ENCODE measurements at places on chromosomes 2 and 18. TPM values are rescaled to one million over a fixed set of nuclear protein-coding genes. Genes with fewer than 3 reads are reported as not detected.
A peak's percentile ranks its signal among the peaks of the same experiment; 100 is the strongest.

DNA sequence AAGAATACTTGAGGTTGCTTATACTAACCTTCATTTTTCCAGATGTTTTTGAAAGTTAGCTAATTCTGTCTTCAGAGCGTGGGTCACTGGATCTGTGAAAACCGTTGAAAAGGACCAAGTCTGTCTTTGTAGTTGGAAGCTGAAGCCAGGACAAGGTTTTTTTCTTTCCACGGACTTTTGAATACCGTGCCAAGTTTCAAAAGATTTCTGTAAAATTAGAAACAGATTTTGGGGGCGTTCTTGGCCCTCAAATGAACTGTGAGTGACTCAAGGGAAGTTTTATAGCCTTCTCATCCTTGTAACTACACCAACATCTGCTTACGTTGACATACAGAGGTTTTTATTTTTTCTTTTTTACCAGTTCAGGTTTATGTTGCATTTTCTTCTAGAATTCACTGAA, at the start of gene FAP:
Gene FAP (minus strand): TSS at position 152 of the 400 bp plus-strand sequence. CDS start 118 bp downstream, at position 34.
- no peak for DNase-seq

DNA sequence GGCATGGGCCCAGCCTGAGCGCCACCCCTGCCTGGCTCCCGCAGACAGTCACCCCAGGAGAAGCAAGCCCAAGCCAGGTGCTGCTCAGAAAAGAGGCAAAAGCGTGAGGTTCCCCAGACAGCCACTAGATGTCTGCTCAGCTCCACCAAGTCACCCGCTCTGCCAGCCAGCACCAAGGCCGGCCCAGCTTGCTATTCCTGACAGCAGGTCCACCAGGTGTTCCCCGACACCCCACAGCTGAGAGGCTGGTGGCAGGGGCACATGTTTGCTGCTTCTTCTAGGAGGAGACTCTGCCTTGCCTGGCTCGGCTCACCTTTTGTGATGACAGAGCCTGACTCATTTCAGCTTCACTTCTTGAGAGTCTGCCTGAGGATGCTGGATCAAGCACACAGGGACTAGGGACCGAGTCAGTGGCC, 206.7 kb downstream of the MGAT5 start:
- peak; percentile 95 for DNase-seq

DNA sequence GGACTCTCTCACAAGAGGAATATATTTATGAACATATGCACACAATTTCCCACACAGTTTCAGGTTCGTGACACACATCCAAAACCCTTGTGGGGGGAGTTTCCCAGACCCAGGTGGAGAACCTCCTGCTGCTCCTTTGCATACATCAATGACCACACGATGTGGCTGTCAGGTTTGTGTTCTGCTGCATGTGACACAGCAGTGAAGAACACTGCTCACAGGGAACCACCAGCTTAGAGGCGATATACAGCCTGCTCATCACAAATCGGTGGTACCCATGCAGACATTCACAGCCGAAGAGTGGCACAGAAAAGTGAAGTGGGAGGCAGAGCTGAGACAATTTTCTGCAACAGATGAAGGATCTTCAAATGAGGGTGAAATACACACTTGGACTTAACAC, 175.6 kb upstream of the ZFP36L2 start:
- no peak for DNase-seq

DNA sequence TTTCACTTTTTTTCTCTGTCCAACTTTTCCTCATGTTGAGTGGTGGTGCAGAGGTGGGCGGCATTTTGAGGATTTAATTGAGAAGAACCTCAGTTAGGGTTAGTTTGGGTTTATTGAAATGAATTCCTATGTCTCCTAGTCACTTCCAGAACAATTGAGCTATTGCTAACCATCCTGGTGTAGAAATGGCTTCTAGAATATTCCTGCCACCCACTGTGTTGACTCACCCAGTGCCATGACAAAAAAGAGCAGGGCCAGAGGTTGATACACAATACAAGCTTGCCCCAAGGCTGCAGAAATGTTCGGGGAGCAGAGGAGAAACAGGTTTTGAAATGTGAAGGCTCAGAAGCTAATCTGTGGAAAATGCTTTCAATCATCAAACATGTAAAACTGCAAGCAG, 167.1 kb upstream of the TRIB2 start:
- DNase-seq: no peak

GRCh38 chr2:20231159-20231558, 6.2 kb upstream of the SDC1 start:
- DNase-seq: peak; percentile 47

- peak; percentile 58 for DNase-seq
Observed at GRCh38 chr18:68925268-68925667, 127.4 kb downstream of the CCDC102B start.

- no peak for DNase-seq
Observed at GRCh38 chr2:205892665-205893259, 193.2 kb downstream of the INO80D start.

- DNase-seq: peak; percentile 25
Observed at GRCh38 chr2:16252891-16253290, 312.5 kb downstream of the MYCN start.

QPCT gene
- 17.7 TPM for total RNA-seq

GRCh38 chr2:134574611-134575330, 144.0 kb downstream of the TMEM163 start:
- DNase-seq: no peak

AFF3 gene
- 0.62 TPM for total RNA-seq

UGT1A4 gene
- not detected for total RNA-seq
